ENCODE measurements at places on chromosomes 7 and 10.

DNA sequence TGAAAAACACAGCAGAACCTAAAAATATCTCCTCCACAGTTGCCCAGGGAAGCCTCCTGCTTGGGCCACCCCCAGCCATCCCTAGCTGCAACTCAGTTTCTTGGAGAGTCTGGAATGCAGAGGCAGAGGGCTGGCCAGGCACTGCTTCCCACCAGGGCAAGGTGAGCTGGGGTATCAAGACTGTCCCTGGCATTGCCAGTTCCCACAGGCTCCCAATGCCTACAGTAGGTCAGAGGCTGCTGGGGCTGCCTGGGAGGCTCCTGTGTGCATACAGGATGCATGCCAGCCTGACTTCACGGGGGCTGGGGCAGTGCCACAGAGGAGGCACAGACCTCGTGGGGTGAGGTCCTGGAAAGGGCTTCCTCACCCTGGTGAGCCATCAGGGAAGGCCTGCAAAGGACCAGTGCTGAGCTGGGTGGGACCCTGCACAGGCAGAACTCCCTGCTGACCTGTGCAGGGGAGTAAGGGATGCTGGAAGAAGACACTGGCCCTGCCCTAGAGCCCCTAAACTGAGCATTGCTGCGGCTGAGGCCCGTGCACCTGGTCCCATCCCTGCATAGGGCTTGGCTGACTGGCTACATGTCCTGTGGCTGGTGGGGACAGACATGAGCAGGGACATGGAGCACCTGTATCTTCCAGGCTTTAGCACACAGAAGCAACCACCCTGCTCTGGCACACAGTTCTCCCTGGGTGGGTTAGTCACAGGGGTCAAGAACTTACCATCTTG is 121.9 kb upstream of the RET start:
- peak; percentile 46 for DNase-seq

DNA sequence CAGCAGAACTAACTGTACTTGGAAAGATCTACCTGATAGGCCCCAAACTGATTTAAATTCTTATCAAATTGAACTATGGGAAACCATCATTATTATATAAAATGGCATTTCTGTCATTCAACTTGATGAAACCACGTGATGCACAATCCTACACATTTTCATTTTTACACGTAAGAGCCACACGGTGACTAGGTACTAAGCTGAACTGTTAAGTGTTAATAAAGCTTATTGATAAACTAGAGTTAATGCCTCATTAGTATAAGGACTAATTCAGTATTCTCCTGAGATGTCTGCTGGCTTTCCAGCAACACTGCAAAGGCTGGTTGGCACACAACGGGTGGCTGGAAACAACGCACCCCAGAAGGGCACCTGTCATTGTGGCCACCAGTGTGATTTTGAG is 4.6 kb downstream of the NCAPG2 start:
- no peak for DNase-seq

GRCh38 chr10:51620131-51620530 is 79.3 kb downstream of the CSTF2T start:
- no peak for DNase-seq

GRCh38 chr10:85280014-85280413 is 951.6 kb downstream of the CCSER2 start:
- DNase-seq: peak; percentile 65

- DNase-seq: no peak
These were observed 120.3 kb upstream of the FOXK1 start for GRCh38 chr7:4561795-4562194.

- DNase-seq: no peak
These were observed 198.6 kb upstream of the LYZL2 start for GRCh38 chr10:30828164-30828563.

- peak; percentile 48 for DNase-seq
These were observed 67.1 kb downstream of the OAT start for GRCh38 chr10:124351481-124352220.

All from upper lobe of right lung (tissue), 1 donor.